HFFc6 (cell line): ENCODE measurements at places on chromosomes 5 and 9.

- no peak for DNase-seq
Observed at GRCh38 chr5:141783005-141783946, 94.9 kb downstream of the PCDH1 start.

GRCh38 chr9:130239741-130240241 lies 25.8 kb upstream of the HMCN2 start:
- DNase-seq, result no peak

- DNase-seq, result no peak
Observed at GRCh38 chr5:415928-416635, 26.9 kb upstream of the EXOC3 start.

- peak; percentile 85 for DNase-seq
Observed at GRCh38 chr9:96344458-96345180, 38.9 kb downstream of the SLC35D2 start.

GRCh38 chr9:79185866-79186265 lies 385.9 kb upstream of the TLE4 start:
- peak; percentile 15 for DNase-seq

- no peak for DNase-seq
Observed at GRCh38 chr5:81789033-81789432, 38.1 kb upstream of the SSBP2 start.

- peak; percentile 40 for DNase-seq
Observed at GRCh38 chr5:67032921-67033664, 163.5 kb downstream of the CD180 start.

- peak; percentile 19 for DNase-seq
Observed at GRCh38 chr5:128408622-128409021, 129.4 kb downstream of the FBN2 start.

GRCh38 chr9:34644766-34645314 lies 1.6 kb upstream of the GALT start:
- DNase-seq, result no peak
